ENCODE measurements at places on chromosomes 4 and X. TPM values are rescaled to one million over a fixed set of nuclear protein-coding genes. Genes with fewer than 3 reads are reported as not detected.

GRCh38 chr4:24141836-24142235 lies 252.0 kb upstream of the PPARGC1A start:
- DNase-seq = no peak

DNA sequence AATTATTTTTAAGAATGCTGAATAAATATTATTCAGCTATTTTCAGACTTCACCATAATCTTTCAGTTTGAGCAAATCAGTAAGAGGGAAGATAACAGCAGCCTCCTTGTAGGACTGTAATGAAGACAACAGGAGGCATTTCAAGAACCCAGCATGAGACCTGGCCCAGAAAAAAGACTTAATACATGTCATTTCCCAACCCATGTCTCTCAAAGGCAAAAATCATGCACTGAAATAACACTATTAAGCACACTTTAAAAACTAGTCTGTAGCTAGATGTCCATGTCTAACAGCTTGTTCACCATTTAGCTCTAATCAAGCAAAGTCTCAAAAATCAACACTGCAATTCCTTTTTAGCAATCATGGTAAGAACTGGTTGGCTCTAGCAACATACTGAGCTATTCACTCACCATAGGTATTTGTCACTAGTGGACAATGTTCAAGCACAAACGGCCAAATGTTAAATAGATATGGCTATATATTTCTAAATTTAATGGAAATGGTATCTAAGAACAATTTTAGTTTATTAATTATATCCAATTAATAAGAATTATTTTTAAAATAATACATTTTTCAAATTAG lies 109.9 kb downstream of the WDFY3 start:
- DNase-seq = no peak

GRCh38 chr4:153112041-153112441 lies 92.2 kb upstream of the TRIM2 start:
- DNase-seq = no peak

- no peak for DNase-seq
Observed at GRCh38 chr4:118850488-118851173, 14.7 kb upstream of the SEC24D start.

DNA sequence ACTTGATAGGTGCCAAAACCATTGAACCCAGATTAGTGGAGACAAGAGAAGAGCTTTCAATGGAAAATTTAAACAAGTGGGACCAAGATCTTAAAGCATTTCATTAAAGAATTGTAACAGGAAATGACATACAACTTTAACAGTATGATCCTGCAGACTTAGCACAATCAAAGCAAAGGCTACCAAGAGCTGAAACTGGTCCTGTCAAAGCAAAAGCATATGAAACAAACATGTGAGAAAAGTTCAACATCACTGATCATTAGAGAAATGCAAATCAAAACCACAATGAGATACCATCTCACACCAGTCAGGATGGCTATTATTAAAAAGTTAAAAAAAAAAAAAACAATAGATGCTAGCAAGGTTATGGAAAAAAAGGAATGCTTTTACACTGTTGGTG lies 425.6 kb downstream of the IL1RAPL1 start:
- DNase-seq = no peak

DNA sequence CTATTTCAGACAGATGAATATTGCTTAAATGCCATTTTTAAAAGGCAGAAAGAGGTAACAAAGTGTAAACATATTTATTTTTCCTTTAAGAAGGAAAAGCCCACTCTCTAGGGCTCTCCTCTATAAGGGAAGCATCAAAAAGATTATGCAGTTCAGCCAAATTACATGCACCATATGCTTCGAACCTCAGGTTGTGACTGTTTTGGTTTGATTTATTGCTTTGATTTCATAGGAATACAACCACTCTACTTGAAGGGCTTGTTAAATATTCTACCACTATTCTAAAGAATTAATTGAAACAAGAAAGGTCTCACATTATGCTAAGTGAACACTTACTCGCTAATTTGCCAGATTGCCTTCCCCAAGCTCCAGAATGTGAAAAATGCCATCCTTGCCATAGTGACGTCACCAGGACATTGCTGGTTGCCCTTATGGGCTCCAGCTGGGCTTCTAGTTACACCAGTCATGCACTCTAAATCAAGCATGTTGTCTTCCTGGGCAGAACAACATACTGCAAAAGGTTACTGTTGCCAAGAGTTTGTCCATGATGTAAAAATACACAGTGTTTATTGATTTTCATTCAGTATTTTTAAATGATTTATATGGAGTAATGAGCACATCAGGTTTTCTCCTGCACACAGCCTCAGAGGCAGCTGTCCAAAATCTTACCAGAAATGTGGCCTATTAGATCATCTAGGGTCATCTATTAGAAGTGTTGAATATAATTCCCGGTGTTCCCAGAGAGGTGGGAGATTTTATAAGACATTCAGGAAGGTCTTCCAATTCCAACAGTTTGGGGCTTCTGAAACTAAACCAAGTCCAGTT lies 164.4 kb upstream of the RAPGEF2 start:
- no peak for DNase-seq

- DNase-seq = no peak
Observed at GRCh38 chr4:80142394-80143306, 54.7 kb upstream of the PRDM8 start.

- no peak for DNase-seq
Observed at GRCh38 chr4:93911671-93912070, 83.1 kb downstream of the ATOH1 start.

DNA sequence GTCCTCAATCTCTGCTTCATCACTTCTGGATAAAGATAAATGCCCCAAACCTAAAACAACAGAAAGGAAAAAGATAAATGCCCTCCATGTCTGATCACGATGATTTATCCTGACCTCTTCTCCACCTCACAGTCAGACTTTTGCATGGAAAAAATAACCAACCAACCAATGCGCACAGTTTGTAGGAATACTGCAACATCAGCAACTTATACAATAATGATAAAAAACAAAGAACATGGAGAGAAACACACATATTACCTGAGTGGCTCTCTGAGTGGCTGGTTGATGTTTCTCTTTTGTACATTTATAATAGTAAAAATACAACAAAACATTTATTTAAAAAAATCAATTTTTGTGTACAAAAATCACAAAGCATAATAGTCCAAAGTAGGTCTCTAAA lies 93.0 kb upstream of the PUDP start:
- no peak for DNase-seq

- no peak for DNase-seq
Observed at GRCh38 chr4:157363360-157363759, 142.8 kb downstream of the GRIA2 start.

- DNase-seq = no peak
Observed at GRCh38 chr4:148747721-148748268, 305.6 kb upstream of the NR3C2 start.

- DNase-seq = no peak
Observed at GRCh38 chr4:36327400-36327799, 46.0 kb downstream of the DTHD1 start.

- DNase-seq = peak; percentile 65
Observed at GRCh38 chr4:3321295-3321889, 28.6 kb downstream of the RGS12 start.

DNA sequence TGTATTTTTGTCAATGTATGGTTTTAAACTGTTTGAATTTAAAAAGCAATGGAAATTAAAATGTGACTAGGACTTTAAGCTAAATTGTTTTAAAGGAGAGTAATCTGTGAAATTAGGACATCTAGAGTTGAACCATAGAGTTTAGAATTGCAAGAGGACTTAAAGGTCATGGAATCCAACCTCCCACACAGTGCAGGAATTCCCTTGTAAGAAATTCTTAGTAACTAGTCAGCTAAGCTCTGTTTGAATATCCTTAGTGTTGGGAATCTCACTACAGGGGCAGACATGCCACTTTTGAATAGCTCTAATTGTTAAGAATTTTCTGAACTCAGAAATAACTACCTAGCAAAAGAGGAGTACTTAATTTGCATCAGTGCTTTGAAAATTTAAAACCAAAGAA lies 292.9 kb downstream of the IL1RAPL1 start:
- no peak for DNase-seq

GRCh38 chr4:173318240-173318639 lies 15.9 kb downstream of the HMGB2 start:
- DNase-seq = no peak

GRCh38 chr4:185204238-185204910 lies 574 bp upstream of the CFAP97 start:
- peak; percentile 19 for DNase-seq

USP46 gene
- 56.7 TPM for total RNA-seq

NUDT11 gene
- 115 TPM for total RNA-seq

CT45A1 gene
- not detected for total RNA-seq

KCND1 gene
- total RNA-seq = 0.41 TPM

Measured in frontal cortex (tissue), 4 donors.